Hepatocyte (in vitro differentiated cells): ENCODE measurements at places on chromosomes 12 and 14.

GRCh38 chr12:59890896-59891579 lies 295.2 kb downstream of the SLC16A7 start:
- DNase-seq: no peak

- DNase-seq: no peak
Observed at GRCh38 chr12:94597268-94597667, 53.1 kb downstream of the TMCC3 start.

GRCh38 chr12:38669530-38669929 lies 235.9 kb downstream of the CPNE8 start:
- DNase-seq: peak; percentile 41

- no peak for DNase-seq
Observed at GRCh38 chr12:81692008-81692407, 67.1 kb downstream of the PPFIA2 start.

GRCh38 chr12:68065163-68065562 lies 75.9 kb downstream of the IFNG-AS1 start:
- DNase-seq: no peak

- no peak for DNase-seq
Observed at GRCh38 chr14:64563696-64564095, 13.9 kb downstream of the PPP1R36 start.

GRCh38 chr12:19515179-19515578 lies 75.9 kb downstream of the AEBP2 start:
- DNase-seq: no peak
